ENCODE measurements at places on chromosomes 12 and 14.

DNA sequence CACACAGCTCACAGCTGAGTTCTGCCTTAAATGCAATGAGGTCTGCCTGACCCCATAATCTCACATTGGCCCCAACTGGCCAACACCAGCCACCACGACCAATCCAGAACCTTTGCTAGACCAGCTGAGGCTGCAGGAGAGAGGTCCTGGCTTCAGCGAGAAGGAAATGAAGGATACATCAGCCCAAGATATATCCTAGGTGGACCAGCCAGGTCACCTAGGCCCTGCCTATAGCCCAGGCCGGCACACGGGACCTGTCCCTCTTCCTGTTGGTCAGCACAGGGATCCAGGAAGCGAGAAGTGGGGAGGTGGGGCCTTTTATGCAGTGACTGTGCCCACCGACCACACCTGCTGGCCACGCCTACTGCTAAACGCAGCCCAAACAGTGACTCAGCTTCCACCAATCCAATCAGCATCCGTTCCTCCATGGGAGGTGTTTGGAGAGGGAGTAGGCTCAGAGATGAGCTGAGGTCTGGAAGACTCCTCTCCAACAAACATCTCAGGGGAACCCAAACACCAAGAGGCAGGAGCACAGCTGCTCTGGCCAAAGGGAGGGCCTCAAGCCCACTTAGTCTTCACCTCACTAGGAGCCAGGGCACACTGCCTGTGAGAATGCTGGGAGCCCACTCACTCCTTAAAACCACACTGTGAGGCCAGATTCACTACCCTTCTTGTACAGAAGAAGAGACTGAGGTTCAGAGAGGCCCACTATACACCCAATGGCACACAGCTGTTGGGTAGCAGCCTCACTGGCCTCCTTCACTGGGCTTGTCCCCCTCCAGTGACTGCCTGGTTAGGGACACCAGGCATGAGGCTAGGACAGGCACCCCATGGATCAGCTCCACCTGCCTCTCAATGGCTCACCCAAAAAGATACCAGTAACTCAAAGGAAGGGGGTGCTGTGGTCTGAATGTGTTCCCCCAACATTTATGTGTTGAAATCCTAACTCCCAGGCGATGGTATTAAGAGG, 51.3 kb upstream of the PPP2R5C start:
- DNase-seq: no peak

DNA sequence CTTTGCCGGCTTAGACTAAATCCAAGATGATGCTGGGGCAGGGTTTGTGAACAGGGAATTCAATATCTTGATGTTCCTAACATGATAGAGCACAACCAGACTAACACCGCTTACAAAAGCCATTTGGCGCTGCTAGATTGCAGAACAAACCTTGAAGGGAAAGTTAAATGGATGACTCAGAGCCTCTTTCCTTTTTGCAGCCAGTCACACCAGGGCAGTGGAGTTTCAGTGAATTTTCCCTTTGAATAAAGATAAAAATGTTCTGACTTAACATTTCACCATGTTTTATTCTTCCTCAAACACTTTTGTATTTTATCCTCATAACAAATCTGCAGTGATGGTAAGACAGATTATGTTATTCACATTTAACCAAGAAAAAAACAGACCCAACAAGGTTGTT, 47.3 kb downstream of the PDE6H start:
- DNase-seq: no peak

GRCh38 chr12:3179731-3180130, 102.6 kb downstream of the TSPAN9 start:
- DNase-seq: no peak

- DNase-seq: no peak
Observed at GRCh38 chr14:97070259-97070658, 273.1 kb downstream of the VRK1 start.

DNA sequence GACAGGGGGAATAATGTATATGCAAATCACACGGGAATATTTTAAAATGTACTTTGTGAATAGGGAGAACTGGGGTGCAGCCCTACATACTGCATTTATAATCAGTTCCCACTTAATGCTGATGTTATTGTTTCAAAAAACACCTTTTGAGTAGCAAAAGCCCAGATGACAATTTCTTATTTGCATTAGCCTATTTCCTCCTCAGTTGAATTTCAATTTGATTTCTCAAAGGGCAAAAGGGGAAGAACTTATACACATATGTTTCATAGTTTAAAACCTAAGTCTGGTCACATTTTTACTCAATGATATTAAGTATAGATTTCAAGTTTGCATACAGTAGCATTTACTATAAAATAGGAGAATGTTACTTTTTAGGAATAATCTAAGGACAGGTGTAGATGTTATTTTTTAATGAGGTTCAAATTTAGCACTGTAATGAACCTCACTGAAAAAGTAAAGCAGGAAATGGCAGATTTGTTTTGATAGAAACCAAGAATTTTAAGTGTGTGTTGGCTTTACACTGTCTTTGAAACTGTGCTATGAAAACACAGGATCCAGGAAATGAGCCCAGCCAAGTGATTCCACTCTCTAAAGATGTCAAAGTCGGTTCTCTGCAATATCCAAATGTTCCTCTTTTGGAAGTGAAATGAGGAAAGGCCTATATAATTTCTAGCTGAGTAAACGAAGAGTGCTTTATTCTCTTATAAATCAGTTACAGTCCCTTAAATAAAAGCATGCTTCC, 367.4 kb downstream of the BTG1 start:
- DNase-seq: no peak

Data from neural crest cell (in vitro differentiated cells).